Left ventricle myocardium superior (tissue), 1 donor: ENCODE measurements at places on chromosomes 3 and 15. TPM values are rescaled to one million over a fixed set of nuclear protein-coding genes. Genes with fewer than 3 reads are reported as not detected.

The SLC12A8 gene
- total RNA-seq = 0.52 TPM

The MAGEL2 gene
- 0.05 TPM for total RNA-seq

The GALNT15 gene
- total RNA-seq = 7.0 TPM

The GOLGA6A gene
- total RNA-seq = not detected

The GUCA1C gene
- 1.8 TPM for total RNA-seq

The UROC1 gene
- total RNA-seq = not detected

The BBX gene
- 43.8 TPM for total RNA-seq

- DNase-seq = no peak
Observed at GRCh38 chr15:75749820-75750219, 37.2 kb upstream of the CSPG4 start.

DNA sequence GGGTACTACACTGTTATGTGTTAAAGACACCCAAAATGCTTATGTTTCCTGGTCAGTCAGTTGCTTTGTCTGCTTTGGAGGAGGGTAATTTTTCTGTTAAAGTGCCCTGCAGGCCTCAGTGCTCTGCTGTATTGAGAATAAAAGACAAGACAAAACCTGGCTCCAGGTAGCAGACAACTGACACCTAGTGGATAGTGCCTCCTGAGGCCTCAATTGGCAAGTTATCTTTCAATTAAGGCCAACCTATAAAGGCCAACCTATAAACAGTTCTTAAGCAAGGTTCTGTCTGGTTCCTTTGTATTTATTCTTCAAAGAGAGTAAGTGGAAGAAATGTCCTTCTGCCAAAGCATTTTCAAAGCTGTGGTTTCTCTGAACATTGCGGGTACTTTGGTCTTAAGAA is 773.8 kb downstream of the MECOM start:
- no peak for DNase-seq

DNA sequence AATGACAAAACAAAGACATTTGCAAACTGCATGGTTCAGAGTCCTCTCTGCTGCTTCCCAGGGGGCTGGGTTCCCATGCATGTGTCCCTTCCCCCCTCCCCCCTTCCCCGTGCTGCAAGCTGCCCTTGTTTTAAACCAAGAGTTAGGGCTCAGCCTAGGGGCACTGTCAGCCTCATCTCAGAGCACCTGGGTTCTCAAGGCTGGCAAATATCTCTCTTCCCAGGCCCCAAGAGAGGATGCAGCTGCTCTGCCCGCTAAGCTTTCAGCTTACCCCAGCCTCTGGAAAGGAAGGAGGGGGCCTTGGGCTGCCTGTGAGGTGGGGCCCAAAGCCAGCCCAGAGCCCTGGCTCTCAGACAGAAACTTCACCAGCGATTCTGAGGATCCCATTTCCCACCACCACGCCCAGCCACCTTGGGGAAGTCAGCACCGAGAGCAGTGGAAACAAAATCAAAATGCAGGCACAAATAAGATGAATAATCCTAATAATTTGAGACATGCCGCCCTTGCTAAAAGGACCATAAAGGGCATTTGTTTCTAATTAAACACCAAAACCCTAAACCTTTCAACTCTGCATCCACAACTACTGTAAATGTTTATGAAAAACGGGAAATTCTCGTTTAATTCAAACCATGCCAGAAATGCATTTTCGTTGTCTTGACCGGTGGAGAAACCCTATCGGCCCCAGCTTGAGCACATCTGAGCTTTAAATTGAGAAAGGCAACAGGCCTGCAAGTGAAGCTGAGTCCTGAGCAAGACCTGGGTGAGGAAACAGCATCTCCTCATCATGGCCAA is 67.7 kb upstream of the WNT5A start:
- DNase-seq = no peak

DNA sequence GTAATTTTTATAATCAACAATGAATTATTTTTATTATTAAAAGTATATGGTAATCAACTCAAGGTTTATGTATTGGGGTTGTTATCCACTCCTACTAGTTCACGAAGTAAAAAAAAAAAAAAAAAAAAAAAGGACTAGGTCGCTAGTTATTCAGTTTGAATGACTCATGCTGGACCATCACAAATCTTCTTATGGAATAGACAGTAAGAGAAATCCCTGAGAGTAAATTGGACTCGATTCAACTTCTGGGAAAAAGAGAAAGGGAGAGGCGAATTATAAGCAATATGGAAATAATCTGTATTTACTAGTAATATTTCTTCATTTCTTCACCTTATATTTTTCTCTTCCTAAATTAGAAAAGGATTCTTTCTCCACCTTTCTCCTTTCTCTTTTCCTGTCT is 2.0 kb downstream of the MYEF2 start:
- DNase-seq = no peak

DNA sequence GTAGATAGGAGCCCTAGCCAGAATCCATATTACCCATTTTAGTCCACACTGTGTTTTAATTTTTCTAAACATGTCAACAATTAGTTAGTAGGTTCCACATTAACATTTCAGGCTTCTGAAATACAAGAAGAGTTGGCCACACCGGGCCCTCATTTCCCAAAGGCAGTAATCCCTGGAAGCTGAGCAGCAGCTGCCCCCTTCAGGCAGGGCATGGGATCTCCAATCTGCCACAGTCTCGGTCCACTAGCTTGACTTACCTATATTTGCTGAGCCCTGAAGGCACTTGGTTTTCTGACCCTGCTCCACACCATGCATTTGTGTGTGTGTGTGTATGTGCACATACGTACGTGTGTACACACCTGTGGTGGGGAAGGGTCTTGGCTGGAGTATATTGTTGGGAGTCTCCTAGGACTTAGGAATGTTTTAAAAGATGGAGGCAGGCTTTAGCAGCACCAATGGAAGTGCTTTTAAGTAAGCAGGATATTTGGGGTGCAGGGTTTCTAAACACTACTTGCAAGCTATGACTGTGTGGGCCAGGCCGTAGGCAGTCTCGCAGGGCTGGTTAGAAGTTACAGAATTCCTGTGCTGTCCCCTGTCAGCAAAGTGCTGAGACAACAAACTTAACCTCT is 71.2 kb upstream of the SOX14 start:
- DNase-seq = no peak

DNA sequence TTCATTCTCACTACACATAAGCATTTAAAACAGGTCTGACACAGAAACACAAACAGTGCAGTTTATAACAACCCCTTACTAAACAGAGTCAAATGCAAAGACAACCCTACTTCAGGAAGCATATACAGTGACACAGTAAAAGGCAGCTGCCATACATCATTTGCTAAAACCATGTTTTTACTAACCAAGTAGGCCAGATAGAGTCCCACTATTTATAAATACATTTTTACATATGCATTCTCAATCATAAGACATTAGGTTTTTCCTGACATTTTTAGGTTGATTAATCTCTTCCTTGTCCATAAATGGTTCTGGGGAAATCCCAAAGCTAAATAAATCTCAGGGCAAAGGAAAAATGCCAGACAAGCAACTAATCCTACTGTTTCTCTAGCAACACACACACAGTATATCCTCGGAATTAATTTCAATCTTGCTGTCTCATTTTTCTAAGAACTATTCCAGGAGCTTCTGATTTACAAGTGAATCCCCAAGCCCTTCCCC is 39.0 kb downstream of the CHAC1 start:
- no peak for DNase-seq

DNA sequence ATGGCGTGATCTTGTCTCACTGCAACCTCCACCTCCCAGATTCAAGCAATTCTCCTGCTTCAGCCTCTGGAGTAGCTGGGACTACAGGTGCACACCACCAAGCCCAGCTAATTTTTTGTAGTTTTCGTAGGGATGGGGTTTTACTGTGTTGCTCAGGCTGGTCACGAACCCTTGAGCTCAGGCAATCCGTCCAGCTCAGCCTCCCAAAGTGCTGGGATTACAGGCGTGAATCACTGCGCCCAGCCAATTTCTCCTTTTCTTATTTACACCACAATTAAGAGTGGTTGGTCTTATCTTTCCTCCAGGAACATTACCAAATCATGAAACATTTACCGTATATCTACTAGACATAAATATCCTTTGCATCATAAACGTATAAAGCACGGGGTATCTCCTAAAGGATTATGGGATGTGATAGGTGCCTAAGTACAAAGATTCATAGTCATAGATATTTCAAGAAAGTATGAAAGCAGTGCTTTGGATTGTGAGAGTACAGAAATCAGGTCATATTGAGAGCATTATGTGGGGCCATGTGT is 194.5 kb downstream of the RBMS3 start:
- no peak for DNase-seq

GRCh38 chr3:127846576-127846975 is 24.3 kb upstream of the MGLL start:
- DNase-seq = no peak

DNA sequence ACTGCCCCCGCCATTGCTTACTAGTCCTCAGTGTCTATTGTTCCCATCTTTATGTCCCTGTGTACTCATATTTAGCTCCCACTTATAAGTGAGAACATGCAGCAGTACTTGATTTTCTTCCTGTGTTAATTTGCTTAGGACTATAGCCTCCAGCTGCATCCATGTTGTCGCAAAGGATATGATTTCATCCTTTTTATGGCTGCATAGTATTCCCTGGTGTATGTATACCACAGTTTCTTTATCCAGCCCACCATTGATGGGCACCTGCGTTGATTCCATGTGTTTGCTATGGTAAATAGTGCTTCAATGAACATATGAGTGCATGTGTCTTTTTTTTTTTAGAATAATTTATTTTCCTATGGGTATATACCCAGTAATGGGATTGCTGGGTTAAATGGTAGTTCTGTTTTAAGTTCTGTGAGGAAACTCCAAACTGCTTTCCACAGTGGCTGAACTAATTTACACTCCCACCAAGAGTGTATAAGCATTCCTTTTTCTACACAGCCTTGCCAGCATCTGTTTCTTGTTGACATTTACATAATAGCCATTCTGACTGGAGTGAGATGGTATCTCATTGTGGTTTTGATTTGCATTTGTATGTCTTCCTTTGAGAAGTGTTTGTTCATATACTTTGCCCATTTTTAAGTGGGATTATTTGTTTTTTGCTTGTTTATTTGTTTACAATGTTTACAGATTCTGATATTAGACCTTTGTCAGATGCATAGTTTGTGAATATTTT is 53.7 kb downstream of the GALK2 start:
- no peak for DNase-seq

DNA sequence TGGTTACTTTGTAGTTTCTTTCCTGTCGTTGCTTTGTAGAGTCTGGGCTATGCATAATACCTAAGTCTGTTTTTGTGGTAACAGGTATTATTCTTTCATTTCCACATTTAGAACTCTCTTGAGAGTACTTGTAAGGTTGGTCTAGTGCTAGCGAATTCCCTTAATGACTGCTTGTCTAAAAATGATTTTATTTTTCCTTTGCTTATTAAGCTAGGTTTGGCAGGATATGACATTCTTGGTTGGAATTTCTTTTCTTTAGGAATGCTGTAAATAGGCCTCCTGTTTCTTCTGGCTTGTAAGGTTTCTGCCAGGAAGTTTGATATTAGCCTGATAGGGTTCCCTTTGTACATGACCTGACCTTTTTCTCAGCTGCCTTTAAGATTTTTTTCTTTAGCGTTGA is 70.1 kb upstream of the SGO1 start:
- no peak for DNase-seq

GRCh38 chr15:52334491-52335160 is 39.0 kb upstream of the MYO5C start:
- no peak for DNase-seq

- no peak for DNase-seq
Observed at GRCh38 chr3:126114443-126115386, 30.8 kb upstream of the SLC41A3 start.
